Body of pancreas (tissue), 4 donors: ENCODE measurements at places on chromosomes 7 and 10.

GRCh38 chr10:83045731-83046130, 1093.6 kb upstream of the GHITM start:
- no peak for DNase-seq

GRCh38 chr10:132687181-132687892, 98.6 kb downstream of the NKX6-2 start:
- peak; percentile 13 for DNase-seq

DNA sequence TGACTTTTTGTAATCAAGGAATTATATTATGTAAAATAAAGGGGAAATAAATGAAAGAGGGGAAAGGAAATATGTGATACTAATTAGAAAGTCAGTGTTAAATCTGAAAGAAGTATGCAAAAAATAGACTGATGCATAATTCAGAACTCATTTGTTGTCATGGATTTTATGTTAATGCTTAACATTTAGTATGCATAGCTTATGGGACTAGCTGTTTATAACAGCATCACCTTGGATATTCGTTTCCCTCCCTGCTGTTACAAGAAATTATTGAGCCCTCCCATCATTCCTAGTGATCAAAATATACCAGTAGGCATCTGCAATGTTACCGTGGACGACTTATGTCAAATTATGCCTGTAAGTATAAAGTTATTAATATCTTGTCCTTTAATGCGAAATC, 85.9 kb downstream of the HECTD2 start:
- no peak for DNase-seq

DNA sequence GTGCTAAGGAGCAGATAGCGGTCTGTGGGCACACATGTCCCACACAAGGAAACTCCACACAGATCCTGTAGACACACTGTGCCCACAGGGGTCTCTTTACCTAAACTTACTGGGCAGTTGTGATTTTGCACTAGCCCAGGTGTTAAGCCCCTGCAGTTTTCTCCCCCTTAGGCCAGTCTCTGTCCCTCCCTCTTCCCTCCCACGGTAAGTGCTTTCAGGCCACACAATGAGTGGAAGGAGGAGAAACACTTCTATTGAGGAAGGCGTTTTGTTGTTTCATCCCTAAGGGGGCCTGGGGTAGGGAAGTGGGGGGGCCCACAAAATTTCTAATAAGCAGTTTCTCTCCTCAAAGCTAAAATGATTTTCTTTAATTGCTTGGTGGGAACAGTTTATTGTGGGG, 51.4 kb downstream of the FBXW4 start:
- DNase-seq: no peak

- no peak for DNase-seq
These were observed 1351.3 kb upstream of the SORCS1 start for GRCh38 chr10:108515821-108516220.

- DNase-seq: no peak
These were observed 111.9 kb downstream of the ZMIZ1 start for GRCh38 chr10:79180414-79181221.

DNA sequence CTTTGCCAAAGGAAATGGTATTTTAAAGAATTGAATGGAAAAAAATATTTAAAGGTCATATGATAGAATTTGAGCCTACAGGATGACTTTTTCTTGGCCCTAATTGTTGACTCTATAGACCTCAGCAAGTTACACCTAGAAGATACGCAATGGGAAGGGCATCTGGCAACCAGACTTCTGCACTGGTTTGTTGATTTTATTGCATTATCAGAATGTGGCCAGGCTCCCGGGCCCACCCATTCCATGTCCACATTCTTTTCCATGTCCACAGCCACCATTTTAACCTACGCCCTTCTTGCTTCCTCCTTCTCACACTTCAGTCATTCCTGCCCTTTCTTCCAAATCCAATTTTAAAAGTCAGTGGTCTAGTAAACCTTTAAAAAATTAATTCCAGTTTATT, 738.4 kb downstream of the SUGCT start:
- no peak for DNase-seq

DNA sequence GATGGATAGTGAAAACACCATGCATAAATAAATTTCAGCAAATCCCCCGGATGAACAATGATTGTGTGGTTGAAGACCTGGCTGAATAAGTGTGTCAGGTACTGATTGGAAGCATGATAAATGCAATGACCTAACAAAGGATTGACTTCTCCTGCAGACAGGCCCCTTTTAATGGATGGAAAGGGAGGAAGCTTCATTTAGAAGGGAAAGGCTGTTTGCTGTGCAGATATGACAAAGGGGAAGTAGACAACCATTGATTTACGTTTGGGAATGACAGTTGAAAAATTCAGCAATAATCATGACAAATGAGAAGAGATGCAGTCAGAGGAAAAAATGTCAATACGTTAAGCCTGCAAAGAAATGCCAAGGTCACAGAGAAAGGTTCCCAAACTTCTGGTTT, 503.8 kb downstream of the LRMDA start:
- DNase-seq: no peak

GRCh38 chr10:127715782-127716378, 21.1 kb upstream of the FOXI2 start:
- DNase-seq: no peak

GRCh38 chr7:28958235-28958979, at the start of gene TRIL:
TRIL (minus strand) TSS chr7:28958330; CDS start chr7:28958046, 284 bp downstream.
- DNase-seq: peak; percentile 61

GRCh38 chr10:14020037-14020664, 310.6 kb downstream of the FRMD4A start:
- no peak for DNase-seq

GRCh38 chr7:99618726-99619125, 2.0 kb downstream of the ZSCAN25 start:
- DNase-seq: no peak

DNA sequence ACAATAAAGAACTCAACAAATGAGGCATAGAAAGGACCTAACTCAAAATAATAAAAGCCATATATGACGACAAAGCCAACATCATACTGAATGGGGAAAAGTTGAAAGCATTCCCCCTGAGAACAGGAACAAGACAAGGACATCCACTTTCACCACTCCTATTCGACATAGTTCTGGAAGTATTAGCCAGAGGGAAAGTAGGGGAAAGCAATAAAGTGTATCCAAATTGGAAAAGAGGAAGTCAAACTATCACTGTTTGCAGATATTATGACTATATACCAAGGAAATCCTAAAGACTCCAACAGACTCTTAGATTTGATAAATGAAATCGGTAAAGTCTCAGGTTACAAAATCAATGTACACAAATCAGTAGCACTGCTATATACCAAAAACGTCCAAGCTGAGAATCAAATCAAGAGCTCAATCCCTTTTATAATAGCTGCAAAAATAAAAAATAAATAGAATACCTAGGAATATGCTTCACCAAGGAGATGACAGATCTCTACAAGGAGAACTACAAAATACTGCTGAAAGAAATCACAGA, 4.8 kb downstream of the ANXA7 start:
- no peak for DNase-seq

DNA sequence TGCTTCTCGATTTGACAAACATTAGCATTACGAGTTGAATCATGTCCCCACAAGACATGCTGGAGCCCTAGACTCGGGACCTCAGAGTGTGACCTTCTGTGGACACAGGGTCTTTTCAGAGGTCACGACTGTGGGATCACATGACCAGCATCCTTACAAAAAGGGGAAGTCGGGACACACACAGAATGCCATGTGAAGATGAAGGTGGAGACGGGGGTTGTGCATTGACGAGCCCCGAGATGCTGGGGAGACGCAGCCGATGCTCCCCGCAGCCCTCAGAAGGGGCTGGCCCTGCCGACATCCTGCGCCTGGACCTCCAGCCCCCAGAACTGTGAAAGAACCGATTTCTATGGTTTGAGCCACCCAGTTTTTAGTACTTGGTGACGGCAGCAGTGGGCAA, 7.5 kb downstream of the ZFAND2A start:
- no peak for DNase-seq

GRCh38 chr10:80421707-80422536, 13.6 kb downstream of the PRXL2A start:
- DNase-seq: no peak

DNA sequence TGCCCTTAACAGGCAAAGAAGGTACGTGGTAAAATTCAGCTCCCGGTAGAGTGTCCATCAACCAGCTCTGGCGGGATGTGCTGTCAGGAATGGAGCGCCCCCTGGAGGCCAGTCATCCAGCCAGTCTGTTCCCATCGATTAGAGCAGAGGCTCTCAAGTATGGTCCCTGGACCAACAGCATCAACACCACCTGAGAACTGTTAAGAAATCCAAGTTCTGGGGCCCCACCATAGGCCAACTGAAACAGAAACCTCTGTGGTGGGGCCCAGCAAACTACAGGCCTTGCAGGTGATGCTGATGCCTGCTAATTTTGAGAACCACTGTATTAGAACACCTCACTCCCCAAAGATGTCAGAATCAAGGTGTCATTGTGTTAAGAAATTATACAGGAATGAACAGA, 109.2 kb downstream of the DPY19L1 start:
- peak; percentile 55 for DNase-seq

DNA sequence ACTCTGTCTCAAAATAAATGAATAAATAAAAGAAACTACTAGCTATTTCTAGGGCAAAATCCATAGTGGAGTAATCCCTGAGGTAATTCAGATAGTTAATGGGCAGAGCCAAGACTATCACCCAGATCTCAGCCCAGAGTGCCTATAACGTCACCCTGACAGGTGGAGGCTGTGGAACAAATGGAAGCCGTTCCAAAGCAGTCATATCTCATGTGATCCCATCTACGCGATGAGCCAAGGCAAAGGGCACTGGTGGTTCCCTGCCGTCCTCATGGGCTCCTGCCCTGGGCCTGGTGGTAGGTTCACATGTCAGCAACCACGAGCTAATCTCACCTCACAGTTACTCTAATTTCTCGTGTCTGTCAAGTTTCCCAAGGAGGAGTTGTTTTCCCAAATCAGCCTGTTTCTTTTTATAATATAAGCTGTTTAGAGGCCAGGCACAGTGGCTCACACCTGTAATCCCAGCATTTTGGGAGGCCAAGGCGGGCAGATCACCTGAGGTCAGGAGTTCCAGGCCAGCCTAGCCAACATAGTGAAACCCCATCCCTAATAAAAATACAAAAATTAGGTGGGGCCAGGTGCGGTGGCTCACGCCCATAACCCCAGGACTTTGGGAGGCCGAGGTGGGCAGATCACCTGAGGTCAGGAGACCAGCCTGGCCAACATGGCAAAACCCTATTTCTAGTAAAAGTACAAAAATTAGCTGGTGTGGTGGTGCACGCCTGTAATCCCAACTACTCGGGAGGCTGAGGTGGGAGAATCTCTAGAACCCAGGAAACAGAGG, 22.5 kb upstream of the ASCC1 start:
- peak; percentile 93 for DNase-seq

GRCh38 chr7:30799206-30799975, 28.2 kb downstream of the MINDY4 start:
- DNase-seq: peak; percentile 32

DNA sequence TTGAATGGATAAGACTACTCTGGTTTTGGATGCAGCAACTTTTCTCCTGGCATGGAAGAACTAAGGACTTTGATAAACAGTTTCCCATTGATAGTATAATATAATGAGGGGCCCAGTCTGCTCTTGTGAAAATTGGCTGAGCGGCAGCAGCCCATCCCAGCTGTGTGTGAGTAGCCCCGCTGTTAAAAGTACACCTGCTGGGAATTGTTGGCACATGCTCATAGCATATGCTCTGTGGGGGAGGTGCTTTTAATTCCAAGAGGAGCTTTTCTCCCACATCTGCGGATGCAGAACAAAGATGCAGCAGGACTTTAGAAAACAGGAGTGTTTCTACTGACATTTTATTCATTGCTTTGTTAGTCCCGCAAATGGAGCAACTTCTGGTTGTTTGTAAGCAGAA, 19.0 kb downstream of the SRI start:
- DNase-seq: no peak

DNA sequence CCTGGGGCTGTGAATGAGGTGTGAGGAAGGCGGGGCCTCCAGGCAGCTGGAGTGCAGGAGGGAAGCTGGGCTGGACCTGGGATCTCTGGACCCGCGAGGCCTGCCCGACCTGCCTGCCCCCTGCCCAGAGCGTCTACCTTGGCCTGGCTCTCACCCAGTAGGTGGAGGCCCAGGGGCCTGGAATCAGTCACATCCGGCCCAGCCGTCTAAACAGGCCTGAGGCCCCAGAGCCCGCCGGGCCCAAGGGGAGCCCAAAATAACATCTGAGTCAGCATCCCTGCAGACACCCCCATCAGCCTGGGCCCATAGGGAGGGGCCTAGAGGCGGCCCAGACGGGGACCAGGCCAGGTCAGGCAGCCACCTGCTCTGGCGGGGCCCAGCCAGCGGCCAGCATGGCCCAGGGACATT, 15.1 kb upstream of the ELN start:
- no peak for DNase-seq

DNA sequence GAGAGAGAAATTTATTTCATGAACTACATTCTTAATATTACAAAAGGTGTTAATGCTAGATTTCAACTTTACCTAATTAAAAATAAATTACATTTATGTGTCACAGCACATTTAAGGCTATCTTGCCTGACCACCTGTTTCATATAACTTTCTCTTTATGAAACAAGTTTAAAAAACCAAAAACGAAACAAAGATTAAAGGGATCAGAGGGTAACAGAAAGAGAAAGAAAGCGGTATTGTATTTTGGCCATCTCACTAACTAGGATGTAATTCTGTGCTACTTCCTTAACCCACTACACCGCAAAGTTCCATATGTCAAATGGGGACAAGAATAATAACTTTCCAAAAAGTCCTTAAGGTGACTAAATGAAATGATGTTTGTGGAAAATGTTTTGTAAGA, 6.3 kb upstream of the RHOBTB1 start:
- no peak for DNase-seq

DNA sequence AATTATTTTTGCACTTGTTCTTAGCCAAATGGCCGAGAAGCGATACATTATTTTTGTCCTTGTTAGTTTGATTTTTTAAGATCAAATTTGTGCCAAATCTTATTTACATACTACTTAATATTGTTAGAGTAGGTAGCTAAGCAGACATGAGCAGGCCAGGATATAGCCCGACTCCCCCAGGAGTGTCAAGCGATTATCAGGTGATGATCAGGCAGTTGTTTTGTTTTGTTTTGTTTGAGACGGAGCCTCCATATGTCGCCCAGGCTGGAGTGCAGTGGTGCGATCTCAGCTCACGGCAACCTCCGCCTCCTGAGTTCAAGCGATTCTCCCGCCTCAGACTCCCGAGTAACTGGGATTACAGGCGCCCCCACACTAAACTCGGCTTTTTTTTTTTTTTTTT, 71.1 kb downstream of the LYZL2 start:
- DNase-seq: no peak
